ENCODE measurements at places on chromosomes 1 and 21.
A peak's percentile ranks its signal among the peaks of the same experiment; 100 is the strongest.

- DNase-seq, result no peak
These were observed 1515.2 kb downstream of the PLA2G4A start for GRCh38 chr1:188343914-188344313.

DNA sequence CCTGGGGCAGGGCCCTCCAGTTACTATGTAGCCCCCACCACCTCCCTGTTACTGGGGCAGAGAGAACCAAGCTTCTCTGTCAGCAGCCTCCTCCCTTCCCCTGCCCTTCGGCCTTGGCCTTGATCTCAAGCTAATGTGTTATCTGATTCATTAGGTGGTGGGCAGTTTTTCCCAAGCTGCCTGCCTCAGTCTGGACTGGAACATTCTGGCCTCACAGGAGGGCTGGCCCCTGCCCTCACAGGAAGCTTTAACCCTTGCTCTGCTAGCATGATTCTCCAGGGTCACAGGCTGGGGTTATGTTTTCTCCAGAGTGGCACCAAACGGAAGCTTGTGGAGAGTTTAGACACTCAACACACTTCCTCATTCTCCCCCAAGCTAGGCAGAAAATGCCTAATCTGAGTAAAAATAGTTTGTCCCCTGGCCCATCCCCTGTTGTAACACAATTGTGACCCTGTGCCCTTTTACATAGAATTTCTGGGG lies 37.2 kb upstream of the SLC6A9 start:
- no peak for DNase-seq

GRCh38 chr1:73635021-73635420 lies 563.0 kb downstream of the LRRIQ3 start:
- no peak for DNase-seq

- peak; percentile 44 for DNase-seq
These were observed 14.0 kb upstream of the CDA start for GRCh38 chr1:20574686-20575540.

DNA sequence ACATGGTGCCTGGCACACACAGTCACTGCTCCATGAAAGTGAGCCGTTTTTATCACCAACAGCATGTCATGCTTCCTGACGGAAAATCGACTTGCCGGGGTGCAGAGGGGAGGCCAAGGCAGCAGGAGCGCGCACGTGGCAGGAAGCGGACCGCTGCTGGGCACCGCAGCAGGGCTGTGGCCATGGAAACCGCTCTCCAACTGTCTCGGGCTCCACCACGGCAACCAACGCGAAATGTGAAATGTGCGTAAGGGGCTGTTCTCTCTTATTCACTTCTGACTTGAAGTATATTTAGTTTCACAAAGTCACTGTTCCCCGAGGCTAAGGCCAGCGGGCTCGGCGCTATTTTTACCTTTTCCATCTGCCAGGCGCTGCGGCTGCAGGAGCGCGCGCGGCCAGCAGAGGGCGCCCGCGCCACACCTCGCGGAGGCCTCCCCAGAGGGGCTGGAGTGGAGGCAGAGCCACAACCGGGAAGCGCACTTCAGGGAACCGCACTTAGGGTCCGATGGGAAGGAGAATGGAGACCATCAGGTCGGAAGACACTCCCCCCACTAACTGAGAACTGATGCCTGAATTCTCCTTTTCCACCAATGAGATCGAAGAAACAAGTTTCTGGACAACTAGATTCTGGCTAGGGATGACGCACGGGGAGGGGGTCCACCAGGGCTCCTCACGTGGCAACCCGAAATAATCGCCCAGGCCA lies 19.7 kb downstream of the RCC2 start:
- DNase-seq, result no peak

DNA sequence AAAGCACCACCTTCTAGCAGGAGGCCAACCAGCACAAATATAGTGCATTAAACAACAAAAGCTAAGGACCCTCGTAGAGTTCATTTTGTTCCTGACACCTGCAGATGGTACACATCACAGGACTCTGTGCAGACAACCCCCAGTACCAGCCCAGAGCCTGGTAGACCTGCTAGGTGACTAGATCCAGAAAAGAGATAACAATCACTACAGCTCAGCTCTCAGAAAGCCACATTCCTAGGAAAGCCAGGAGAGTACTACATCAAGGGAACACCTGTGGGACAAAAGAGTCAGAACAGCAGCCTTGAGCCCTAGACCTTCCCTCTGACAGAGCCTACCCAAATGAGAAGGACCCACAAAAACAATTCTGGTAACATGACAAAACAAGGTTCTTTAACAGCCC lies 344.7 kb upstream of the PTBP2 start:
- DNase-seq, result no peak

GRCh38 chr1:248631354-248632008 lies 3.4 kb downstream of the OR2T11 start:
- DNase-seq, result no peak

- no peak for DNase-seq
These were observed 13.4 kb upstream of the PIAS3 start for GRCh38 chr1:145871994-145872924.

GRCh38 chr1:224170343-224170742 lies 12.7 kb upstream of the DEGS1 start:
- DNase-seq, result no peak

DNA sequence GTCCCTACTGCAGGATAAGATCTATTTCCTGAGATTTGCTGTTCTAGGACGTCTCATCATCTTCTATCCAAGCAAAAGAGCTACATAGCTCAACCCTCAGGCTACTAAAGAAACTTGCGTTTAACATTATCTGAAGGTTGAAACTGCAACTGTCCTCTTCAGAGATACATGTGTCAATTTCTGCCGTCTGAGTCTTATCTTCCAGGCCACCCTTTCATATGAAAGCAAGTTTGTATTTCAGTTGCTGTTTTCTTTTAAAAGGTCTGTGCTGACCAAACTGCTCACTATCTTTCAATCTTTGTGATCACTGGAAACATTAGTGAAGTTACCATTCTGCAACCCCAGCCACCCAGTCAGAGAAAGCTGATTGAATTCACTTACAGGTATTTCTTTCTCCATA lies 108.6 kb upstream of the RAB3GAP2 start:
- DNase-seq, result no peak

- DNase-seq, result no peak
These were observed 76.0 kb downstream of the DOP1B start for GRCh38 chr21:36232641-36233040.

- no peak for DNase-seq
These were observed 352.1 kb downstream of the MATN1 start for GRCh38 chr1:30371179-30371788.

GRCh38 chr21:29312981-29313380 lies 14.3 kb downstream of the BACH1 start:
- no peak for DNase-seq

DNA sequence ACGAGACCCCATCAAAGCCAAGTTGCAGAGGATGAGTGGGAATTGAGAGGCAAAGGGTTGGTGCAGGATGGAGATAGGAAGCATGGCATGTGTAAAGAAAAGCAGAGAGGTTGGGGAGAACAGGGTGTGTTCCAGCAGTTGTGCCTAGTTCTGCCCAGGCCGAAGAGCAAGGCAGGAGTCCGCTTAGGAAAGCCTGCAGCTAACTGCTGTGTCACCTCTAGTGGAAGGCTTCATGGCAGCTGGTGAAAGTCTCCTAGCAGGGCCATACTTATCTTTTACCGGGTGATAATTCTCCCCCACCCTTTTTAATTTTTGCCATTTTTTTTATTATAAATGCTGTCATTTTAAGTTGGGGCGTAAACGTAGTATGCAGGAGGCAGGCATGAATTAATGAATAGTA lies 93.6 kb downstream of the NFIA start:
- DNase-seq, result no peak

DNA sequence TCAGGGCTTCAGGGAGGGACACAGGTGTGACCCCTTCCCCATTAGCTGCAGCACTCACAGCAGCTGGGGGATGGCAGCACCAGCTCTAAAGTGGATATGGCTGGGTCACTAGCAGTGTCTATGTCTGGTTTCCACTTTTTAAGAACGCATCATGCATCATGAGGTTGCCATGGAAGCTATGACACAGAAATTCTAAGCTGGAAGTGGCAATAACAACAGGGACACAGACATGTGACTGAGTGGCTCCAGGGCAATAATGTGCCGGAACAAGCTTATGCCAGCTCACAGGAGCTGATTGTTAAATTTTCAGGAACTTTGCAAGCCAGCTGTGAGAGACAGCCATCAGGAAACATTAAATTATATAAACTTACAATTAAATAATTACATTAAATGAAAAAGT lies 51.2 kb upstream of the NFASC start:
- DNase-seq, result no peak

DNA sequence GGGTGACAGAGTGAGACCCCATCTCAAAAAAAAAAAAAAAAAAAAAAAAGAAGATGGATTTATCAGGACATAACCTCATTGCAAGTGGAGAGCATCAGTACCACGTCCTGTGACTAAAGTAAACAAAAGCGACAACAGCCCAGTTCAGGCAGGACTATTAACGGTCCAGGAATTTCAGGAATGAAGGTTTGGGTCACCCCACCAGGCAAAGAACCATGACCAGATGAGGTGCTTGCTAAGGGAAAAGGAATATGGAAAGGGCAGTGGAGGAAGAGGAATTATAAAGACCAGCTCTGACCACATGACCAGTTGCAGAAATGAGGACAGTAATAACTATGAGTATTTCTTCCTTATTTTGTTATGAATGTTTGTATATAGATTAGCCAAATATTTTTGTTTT lies 35.4 kb upstream of the EIF4G3 start:
- DNase-seq, result no peak

DNA sequence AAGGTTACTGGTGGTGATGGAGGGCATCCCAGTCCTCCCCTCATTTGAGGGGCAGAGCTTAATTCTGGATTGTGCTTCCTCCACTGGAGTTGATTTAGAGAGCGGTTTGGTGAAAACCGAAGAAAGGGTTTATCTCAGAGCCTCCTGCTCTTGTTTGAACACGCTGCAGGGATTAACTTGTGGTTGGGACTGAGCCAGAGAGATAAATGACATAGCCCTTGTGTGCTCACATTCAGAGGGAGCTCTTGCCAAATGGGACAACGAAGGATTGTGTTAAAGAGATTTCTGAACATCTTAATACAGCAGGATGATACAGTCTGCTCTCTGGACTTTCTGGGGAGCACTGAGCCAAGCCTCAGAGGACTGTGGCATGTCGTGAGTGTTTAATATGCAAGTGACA lies 308.2 kb downstream of the DISC1 start:
- DNase-seq, result no peak

DNA sequence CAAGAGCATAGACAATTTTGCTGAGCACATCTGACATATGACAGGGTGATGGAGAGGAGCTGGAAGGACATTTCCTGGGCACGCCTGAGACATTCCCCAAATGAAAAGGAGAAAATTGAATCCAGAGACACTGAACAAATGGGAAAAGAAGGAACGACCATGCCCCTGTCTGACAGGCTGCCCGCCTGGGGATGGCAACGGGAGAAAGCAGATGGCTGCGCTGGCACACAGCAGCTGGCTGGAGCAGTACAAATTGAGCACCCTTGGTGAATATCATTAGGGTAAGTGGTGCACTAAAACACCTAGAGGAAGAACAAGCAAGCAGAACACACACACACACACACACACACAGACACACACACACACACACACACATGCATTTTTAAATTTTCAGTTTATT lies 174.3 kb upstream of the DUSP10 start:
- DNase-seq, result no peak

DNA sequence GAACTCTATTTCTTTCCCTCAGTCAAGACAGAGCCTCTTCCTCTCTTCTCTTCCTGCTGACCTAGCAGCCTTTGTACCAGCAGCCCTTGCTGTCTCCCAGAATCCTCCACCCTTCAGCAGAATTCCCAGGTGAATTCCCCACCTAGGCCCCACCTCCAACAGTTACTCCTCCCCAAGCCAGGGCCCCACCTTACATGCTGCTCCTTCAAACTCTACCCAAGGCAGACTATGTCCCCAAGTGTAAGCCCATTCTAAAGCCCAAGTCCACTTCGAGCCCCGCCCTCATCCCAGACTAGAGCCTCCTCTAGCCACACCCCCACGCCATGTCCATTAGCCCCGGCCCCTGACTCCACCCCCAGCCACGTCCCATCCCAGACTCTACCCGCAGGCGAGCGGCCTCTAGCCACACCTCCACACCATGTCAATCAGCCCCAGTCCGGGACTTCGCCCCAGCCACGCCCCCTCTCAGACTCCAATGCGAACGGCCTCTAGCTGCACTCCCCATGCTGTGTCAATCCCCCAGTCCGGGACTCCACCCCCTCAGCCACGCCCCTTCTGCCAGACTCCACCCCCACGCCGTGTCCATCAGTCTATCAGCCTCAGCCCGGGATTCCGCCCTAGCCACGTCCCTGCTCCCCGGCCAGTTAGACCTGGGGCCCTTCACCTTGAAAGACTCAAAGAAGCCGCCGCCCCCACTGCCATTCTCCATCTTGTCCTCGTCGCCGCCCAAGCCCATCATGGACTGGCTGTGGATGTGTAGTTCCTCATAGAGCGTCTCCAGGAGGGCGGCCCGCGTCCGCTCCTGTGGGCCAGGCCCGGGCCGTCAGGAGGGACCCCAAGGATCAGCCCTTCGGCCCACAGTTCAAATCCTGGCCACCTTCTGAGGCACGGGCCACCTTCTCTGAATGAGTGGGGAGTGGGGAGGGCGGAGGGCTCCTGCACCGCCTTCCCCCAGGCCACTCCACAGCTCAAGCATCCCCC lies 61.3 kb downstream of the RAP1GAP start:
- DNase-seq, result peak; percentile 18

DNA sequence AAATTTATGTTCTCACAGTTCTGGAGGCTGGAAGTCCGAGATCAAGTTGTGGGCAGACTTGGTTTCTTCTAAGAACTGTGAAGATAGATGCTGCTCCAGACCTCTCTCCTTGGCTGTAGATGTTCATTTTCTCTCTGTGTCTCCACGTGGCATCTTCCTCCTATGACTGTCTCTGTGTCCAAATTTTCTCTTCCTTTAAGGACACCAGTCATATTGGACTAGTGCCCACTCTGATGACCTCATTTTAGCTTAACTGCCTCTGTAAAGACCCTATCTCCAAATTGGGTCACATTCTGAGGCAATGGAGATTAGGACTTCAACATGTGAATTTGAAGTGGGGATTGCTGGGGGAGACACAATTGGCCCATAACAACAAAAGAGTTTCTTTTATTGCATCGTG lies 125.3 kb upstream of the ETS2 start:
- DNase-seq, result no peak

DNA sequence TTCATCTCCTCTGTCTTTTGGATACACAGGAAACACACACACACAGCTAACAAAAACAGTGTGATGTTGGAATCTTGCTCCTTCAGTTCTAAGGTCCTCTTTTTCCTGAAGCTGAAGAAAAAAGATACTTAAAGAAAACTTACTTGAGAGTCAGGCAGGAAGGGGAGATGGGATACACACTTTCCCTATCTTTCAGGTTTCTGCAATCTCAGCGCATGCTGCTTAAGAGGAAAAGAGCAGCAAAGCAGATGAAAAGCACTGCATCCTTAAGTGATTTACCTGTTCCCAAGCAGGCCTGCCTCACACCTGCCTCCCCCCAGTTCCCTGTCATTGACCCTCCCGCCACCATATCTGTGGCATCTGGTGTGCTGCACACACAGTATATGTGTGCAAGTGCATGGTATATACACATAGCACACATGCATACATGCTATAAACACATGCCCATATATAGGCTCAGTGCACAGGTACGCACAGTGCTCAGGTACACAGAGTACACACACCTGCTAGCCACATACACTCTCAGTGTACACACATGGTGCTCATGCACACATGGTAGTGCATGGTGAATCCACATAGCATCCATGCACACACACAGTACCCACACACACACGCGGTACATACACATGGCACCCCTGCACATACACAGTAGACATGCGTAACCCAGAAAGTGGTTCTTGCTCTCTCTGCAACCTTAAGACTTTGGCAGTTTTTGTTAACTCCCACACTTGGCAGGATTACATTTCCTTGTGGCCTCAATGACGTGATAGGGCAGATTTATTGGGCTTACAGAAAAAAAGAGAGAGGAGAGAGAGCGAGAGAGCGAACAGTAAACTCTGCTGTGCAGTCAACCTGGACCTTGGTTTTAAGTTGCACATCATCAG lies 166.9 kb downstream of the TOMM20 start:
- DNase-seq, result peak; percentile 85

Measured in AG04450 (cell line).